ENCODE measurements at places on chromosomes 2 and 18.

GRCh38 chr18:9418047-9418690, 57.1 kb upstream of the RALBP1 start:
- no peak for DNase-seq

DNA sequence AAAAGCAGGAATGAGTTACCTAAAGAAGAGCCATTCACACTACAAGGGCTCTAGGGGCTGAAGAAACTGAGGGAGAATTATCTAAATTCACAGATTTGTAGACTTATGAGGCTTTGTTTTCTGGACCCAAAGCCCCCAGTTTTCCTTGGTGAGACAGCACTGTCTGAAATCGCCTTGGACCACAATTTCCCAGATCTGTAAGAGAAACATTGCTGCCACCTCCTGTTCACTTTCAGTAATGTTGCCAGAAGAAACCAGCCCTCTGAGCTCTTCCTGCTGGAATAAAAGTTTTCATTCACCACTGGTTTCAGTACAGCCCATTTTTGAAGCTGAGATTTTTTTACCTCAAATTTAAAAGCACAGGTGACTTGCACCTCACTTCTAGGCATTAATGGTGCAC, 169.2 kb downstream of the CDH20 start:
- DNase-seq, result peak; percentile 40

- DNase-seq, result no peak
These were observed 129.7 kb downstream of the BARD1 start for GRCh38 chr2:214679736-214680135.

- no peak for DNase-seq
These were observed 75.2 kb downstream of the COBLL1 start for GRCh38 chr2:164766216-164766953.

DNA sequence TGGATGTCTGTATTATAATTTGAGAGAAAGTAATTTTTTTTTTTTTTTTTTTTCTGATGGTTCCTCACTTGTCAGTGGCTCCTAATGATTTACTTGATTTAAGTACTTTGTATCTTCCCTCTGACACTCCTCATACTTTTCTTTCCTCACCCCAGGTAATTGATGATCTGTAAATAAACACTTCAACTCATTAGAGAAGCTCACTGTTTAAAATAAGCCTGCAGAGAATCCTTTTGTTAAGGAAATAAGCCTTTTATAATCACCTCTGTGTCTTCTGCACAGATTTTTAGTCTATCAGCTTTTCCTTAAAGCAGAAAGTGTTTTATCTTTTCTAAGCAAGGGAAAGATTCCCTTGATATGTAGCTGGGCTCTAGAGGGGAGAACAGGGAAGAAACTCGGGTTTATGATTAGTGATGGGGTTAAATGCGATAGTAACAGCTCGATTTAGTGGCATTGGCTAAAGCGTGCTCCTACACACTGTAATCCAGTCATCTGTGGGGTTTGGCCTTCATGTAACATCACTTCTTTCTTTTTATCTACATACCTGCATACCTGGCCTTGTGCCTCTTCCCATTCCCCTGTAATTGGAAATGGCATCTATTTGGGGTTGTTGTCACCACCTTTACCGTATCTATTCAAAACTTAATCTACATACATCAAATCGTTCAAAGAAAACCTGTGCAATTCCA, 60.1 kb upstream of the LRRTM1 start:
- no peak for DNase-seq

DNA sequence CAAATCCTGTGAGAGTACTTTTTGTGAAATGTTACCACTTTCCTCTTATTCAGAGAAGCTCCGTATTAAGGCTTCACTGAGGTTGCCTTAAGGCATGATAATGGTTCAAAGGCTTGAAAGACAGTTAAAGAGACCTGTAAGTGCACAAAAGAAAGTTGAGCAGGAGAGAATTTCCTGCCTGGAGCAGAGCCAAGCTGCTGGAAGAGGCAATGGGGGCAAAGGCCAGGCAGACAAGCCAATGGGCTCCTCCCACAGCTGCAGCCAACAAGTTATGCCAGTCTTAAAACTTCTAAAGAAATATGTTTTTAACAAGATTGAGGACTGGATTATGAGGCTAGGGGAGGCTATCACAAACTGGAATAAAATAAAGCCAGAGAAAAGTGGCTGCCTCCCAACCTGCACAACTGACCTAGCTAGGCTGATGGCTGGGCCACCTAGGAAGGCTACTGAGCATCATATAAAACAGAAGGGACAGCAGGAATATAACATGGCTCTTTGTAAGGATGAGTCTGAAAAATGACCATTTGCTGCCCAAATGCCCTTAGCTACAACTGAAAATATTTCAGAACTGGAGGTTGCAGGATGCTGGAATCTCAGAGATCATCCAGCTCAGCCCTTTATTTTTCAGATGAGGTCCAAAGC, 2.1 kb downstream of the IL1B start:
- no peak for DNase-seq

- DNase-seq, result no peak
These were observed 103.5 kb upstream of the CTDP1 start for GRCh38 chr18:79575891-79576685.
